GOT3 (cell line): ENCODE measurements at places on chromosomes 3 and 15.

GRCh38 chr15:69897471-69898237, 200.1 kb downstream of the TLE3 start:
- DNase-seq: no peak

DNA sequence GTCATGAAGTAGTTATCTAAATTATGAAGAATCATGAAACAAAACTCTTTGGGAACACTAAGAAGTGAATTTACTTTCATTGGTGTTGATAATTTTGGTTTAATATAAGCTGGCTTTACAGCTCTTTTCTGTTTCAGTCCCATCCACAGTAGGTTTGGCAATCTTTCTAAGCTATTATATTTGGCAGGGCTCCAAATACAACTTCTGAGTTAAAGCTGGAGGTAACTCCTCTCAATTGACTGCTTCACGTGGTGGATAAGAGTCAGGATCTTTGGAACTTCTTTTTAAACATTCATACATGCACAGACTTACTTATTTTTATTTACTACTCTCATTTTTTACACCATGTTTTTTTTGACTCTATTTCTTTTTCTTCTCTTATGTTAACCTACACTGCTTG, 106.5 kb upstream of the EPHA3 start:
- DNase-seq: no peak

- DNase-seq: no peak
Measured at GRCh38 chr15:78363381-78363734, 23.2 kb downstream of the CRABP1 start.

GRCh38 chr3:78894787-78895186, 873.0 kb downstream of the ROBO1 start:
- no peak for DNase-seq

- DNase-seq: no peak
Measured at GRCh38 chr15:80567721-80568157, 127.4 kb upstream of the ABHD17C start.

- no peak for DNase-seq
Measured at GRCh38 chr3:181358562-181358961, 353.2 kb upstream of the SOX2 start.

- no peak for DNase-seq
Measured at GRCh38 chr3:161560008-161560637, 63.5 kb downstream of the OTOL1 start.

DNA sequence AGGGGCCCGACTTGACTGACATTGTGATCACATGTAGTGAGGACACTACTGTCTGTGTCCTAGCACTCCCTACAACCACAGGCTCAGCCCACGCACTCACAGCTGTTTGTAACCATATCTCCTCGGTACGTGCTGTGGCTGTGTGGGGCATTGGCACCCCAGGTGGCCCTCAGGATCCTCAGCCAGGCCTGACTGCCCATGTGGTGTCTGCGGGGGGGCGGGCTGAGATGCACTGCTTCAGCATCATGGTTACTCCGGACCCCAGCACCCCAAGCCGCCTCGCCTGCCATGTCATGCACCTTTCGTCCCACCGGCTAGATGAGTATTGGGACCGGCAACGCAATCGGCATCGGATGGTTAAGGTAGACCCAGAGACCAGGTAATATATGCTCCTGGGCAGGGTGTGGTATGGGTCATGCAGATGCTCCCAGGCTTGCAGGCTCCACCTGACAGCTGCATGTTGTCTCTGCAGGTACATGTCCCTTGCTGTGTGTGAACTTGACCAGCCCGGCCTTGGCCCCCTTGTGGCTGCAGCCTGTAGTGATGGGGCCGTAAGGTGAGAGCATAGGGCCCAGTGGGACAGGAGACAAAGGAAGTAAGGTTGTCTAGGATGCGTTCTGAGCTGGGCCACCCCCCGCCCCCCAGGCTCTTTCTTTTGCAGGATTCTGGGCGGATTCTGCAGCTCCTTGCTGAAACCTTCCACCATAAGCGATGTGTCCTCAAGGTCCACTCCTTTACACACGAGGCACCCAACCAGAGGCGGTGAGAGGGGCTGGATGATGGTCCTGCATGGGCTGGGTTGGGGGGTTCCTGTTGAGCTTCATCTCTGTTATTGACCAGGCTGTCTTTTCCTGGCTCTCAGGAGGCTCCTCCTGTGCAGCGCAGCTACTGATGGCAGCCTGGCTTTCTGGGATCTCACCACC, 4.4 kb downstream of the DALRD3 start:
- DNase-seq: no peak

- no peak for DNase-seq
Measured at GRCh38 chr3:155362808-155363689, 69.6 kb upstream of the STRIT1 start.

DNA sequence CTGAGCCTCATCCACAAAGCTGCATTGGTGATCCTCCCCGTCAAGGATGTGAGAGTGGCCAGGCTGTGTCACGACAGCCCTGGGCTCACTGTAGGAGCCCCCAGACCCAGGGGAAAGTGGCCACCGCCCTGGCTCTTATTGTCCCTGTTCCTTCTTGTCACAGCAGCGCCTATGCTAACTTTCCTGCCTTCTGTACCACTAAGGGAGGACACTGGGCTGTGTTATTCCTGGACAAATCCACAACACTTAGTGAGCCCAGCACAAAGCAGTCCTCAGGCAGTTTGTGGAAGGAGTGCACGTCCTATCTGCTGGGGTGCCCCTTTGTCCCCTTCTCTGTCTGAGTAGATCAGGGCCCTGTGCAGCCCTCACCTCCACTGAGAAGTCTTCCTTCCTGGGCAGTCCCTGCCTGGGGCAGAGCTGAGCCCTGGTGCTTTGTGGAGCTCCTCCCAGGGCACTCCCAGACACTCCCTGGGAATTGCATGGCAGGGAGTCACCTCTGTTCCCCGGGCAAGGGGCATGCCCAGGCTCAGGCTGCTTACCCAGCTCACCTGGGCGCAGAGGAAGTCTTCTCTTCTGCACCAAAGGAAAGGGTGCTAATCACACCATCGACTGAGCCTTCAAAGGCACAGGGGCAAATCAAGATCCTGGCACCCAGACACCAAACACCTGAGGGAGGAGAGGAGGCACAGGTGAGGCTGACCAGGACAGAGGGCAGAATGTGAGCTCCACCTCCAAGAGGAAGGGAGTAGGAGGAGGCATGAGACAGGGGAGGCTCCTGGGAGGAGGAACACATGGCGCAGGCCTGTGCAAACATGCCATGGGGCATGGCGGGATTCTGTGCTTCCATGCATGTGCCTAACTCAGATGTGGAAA, 138.7 kb downstream of the KLF13 start:
- DNase-seq: no peak

GRCh38 chr3:13424141-13424844, 4.2 kb upstream of the NUP210 start:
- DNase-seq: no peak

DNA sequence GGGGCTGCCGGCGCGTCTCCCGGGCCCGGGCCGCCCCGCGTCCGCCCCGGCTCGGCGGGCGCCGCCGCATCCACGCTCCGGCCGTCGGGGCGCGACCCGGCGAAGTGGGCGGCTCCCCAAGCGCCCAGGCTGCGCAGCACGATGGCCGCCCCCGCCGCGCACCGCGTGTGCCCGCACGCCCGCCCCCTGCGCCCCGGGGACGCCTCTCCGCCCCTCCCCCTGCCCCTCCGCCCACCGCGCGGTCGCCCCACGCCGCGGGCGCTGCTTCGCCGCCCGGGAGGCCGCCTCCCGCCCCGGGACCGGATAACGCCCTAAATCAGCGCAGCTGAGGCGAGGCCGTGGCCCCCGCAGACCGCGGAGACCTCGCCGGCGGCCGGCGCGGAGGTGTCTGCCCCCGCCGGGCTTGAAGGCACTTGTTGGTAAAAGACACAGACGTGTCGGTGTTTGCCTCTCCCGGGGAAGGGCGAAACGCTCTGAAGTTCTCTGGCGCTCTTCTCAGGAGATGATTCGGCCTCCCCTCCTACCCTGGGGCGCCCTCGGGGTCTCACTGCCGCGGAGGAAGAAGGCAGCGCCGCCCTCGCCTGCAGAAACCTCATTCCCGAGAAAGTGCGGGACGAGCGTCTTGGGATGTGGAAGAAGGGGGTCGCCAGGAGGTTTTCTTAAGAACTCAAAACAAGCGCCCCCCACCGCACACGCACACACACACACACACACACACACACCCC, at the start of gene BNC1:
Gene BNC1 (minus strand): TSS at position 106 of the 725 bp plus-strand sequence. CDS start 36 bp downstream, at position 70.
- DNase-seq: no peak

- no peak for DNase-seq
Measured at GRCh38 chr3:179258820-179259219, 7.9 kb upstream of the KCNMB3 start.

- no peak for DNase-seq
Measured at GRCh38 chr3:150098621-150099020, 127.9 kb upstream of the PFN2 start.

- DNase-seq: no peak
Measured at GRCh38 chr3:140446734-140447133, 231.1 kb upstream of the TRIM42 start.

DNA sequence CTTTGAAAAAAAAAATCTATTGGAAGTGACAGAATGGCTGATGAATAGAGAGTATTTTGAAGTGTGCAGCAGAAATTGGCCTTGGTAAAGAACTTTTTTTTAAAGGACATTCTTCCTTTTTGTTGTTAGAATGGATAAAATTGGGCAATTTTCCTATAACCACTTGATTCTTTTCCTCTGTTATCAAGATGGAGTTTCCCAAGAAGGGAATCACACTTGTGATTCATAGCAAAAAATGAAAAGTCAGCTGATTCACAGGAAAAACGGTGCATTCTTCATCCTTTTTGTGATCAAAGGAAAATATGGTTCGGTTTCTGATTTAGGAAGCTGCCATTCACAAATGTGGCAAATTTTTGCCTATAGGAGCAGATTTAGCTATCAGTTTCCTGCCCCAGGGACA, 486.8 kb downstream of the GBE1 start:
- no peak for DNase-seq

GRCh38 chr3:115127208-115127607, 19.9 kb downstream of the ZBTB20 start:
- no peak for DNase-seq

GRCh38 chr15:60720493-60721256, 241.7 kb upstream of the ICE2 start:
- DNase-seq: no peak

DNA sequence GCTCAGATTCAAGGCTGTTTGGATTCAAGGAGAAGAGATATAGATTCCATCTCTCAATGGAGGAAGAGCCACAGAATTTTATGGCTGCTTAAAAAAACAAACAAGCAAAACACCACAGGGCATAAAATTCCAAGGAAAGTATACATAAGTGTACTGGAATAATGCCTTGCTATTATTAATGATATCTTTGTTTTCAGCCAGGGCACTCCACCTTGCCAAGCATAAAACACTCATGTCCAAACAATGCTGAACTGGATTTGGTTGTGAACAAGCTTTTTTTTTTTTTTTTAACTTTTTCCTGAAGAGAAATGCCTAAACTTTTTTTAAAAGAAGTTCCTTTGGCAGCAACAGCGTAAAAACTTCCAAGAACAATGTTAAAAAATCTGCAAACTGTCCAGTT, 4.8 kb upstream of the CLSTN2 start:
- no peak for DNase-seq

DNA sequence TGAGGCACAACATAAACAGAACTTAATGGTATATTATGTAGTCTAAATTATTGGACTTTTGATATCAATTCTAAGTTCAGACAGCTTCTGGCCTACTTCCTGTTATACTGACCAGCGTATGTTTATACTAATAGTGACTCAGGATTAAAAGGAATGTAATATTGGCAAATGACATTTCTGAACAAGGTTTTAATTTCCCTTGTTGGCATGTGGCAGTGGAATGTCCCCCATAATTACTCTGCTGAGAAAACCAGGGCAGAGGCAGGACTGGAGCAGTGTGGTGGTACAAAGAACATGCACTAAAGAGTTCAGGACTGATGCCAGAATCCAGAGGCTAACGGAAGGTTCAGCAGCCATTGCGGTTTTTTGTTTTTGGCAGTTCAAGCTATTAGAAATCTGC, 184.0 kb downstream of the KCNAB1 start:
- no peak for DNase-seq

DNA sequence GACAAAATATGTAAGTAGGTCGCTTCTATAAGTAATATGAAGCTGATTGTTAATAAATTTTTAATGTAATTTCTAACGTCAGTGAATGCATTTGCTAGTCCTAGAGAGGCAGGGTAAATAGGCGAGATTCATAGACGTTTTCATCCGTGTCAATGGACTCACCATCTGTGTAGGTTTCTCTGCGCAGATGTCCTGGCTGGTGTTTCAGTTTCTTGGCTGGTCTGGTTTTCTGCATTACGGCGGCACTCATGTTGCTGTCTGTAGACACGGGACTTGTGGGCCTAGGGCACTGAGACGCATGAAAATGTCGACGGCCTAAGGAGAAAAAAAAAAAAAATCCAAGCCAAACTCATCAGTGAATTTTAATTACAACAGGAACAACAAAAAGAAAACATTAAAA, 1153.3 kb downstream of the ROBO1 start:
- no peak for DNase-seq

DNA sequence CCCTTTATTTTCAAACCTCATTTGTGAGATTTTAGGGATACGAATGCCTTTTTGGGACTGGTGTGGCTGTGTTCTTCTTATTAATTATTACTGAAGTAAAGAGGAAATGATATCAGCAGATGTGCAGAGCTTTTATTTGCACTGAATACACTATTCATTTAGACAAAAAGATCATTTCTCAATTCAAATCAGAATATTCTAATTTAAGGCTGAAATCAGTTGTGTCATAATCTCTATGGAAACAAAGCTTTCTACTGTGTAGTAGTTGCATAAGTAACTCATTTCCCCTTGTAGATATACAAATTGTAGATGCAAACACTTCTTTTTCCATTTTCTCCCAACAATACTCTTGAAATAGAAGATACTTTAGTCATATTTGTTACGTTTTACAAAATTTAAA, 56.0 kb downstream of the PDE8A start:
- no peak for DNase-seq

- no peak for DNase-seq
Measured at GRCh38 chr3:12486916-12487315, 2.6 kb downstream of the TSEN2 start.

GRCh38 chr15:63556246-63556645, 40.9 kb upstream of the FBXL22 start:
- DNase-seq: no peak

- DNase-seq: no peak
Measured at GRCh38 chr3:167626490-167626889, 27.3 kb downstream of the WDR49 start.

DNA sequence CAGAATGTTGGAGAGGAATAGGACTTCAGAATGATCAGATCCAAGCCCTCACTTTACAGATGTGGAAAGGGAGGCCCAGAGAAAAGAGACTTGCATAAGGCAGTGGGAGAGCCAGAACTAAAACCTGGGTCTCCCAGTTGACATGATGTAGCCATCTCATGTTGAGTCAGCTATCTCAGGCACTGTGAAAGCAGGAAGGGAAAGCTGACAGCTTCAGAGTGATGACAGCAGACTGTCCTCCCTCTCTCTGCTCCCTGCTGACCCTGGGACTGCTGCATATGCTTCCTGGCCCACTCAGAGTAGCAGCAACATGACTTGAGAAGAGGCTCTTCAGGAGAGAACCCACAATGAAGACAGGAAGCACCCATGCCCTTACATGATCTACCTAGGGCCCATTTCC, 14.7 kb downstream of the FHIT start:
- no peak for DNase-seq

- DNase-seq: no peak
Measured at GRCh38 chr15:63805993-63806980, 27.5 kb downstream of the HERC1 start.
